Hepatocyte (in vitro differentiated cells): ENCODE measurements at places on chromosomes 2 and 18. TPM values are rescaled to one million over a fixed set of nuclear protein-coding genes. Genes with fewer than 3 reads are reported as not detected.

Gene ARL5A
- polyA plus RNA-seq, result 23.2 and 23.4 TPM in 2 replicates

Gene FSIP2
- polyA plus RNA-seq, result 1.5 and 1.9 TPM in 2 replicates

Gene KCNG2
- 0.81 TPM in 1 of 2 replicates, not detected in the other for polyA plus RNA-seq

Gene TYMS
- 39.8 and 49.1 TPM in 2 replicates for polyA plus RNA-seq

Gene TMEFF2
- polyA plus RNA-seq, result 0.68 and 1.8 TPM in 2 replicates

Gene C2orf78
- not detected in 2 replicates for polyA plus RNA-seq
